ENCODE measurements at places on chromosomes 13 and 19.

- no peak for DNase-seq
Observed at GRCh38 chr19:30319876-30320275, 52.3 kb upstream of the ZNF536 start.

- no peak for DNase-seq
Observed at GRCh38 chr19:18675779-18676178, 7.7 kb upstream of the CRTC1 start.

DNA sequence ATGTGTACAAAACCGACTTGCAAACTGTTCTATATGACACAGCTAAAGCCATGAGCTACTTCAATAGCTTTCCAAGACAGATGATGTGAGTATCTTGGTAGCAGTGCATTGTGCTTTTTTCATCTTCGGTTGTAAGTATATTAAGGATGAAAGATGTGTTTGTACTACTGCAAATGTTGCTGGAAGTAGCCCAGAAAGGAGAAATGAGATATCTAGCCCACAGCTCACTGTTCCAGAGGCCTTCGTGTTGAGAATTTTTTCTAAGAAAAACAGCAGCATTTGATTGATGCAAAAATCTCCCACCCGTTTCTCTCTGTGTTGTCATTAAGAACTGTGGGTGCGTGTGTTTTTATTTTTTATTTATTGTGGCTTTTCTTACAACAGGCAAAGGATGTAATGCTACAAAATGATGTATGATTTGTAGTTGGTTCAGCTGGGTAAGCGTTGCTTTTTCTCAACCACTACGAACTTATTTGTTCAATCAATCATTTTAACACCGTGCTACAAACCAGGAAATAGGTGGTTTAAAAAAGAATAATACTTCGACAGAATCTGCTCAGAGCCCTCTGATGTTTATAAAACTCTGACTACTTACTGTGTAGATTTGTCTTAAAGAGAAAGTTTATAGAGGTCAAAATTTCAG, 41.6 kb upstream of the RFC3 start:
- no peak for DNase-seq

- no peak for DNase-seq
Observed at GRCh38 chr13:105333416-105333815, 1202.0 kb downstream of the EFNB2 start.
